Effector CD4-positive, alpha-beta T cell (primary cell): ENCODE measurements at places on chromosomes 2 and 18.
A peak's percentile ranks its signal among the peaks of the same experiment; 100 is the strongest.

DNA sequence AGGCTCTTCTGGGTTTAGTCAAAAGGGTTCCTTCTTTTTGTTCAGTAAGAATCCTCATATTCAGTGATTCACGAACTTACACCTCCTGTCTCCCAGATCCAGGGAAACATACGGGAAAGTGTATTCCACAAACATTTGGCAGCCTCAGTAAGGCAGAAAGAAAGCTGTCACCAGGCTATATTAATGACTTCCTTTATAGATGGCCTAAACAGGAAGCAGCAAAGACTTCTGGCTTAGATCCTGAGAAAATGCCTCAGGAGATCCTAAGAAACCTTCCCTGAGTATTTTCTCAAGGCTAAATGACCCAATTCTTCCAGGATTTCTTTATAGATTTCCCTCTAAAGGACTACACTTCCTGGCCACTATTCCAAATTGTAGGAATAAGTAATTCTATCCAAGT lies 1995.5 kb upstream of the CELF4 start:
- no peak for DNase-seq

GRCh38 chr18:63439334-63439733 lies 17.1 kb upstream of the VPS4B start:
- DNase-seq: peak; percentile 25

DNA sequence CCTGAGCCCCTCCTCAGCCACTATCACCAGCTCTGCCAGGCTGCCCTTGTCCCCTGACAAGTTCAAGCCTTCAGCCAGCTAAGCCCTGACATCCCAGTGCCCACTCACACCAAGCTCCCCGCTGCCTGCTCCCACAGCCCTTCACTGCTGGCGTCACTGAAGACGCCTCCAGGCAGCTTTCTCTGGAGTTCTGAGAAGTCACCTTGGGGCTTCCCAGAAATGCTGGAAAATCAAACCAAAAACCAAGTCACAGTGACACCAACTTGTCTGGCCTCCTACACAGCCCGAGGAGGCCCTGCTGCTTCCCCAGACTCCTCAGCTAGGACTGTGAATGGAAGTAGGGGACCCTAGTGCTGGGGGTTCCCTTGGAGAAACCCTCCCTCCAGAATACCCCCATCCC lies 2.2 kb upstream of the TNS1 start:
- no peak for DNase-seq

DNA sequence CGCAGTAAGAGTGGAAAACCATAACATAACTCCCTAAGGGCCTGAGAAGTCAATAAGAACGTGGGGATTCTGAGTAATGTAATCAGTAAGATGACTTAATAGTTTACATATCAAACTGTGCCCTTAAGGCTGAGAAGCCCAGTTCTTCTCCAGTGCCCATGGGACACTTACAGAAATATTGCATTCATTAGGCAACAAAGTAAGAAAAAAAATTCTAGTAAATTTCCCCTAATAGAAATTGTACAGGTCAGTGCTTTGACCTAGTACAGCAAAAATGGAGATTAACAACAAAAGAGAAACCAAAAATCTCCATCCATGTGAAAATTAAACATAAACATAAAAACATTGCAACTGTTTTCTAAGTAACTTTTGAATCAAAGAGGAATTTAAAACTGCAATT lies 139.8 kb upstream of the HS6ST1 start:
- DNase-seq: no peak

GRCh38 chr18:24786027-24786426 lies 325.6 kb downstream of the HRH4 start:
- no peak for DNase-seq

DNA sequence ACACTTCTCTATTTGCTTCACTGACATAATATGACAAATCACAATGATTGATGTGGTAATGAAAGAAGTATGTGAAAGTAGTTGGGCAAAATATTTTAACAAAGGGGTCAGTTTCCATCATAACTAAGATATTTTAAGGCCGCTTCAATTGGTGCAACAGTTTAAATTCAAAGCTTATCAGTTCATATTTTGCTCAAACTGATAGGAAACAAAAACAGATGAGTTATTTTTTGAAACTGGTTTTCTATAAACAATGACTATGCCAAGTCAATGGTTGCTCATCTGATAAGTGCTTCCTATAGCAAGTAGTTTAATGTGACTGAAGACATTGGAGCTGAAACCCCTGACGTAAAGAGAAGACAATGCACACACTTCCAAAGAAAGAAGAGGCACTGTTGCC lies 1290.7 kb downstream of the SUCLG1 start:
- DNase-seq: no peak

- no peak for DNase-seq
Measured at GRCh38 chr2:233387225-233387624, 32.9 kb downstream of the DGKD start.

- DNase-seq: no peak
Measured at GRCh38 chr2:37698931-37699481, 27.6 kb upstream of the CDC42EP3 start.

- no peak for DNase-seq
Measured at GRCh38 chr2:1224901-1225300, 188.4 kb upstream of the TPO start.

GRCh38 chr18:62857263-62857976 lies 142.1 kb downstream of the PHLPP1 start:
- DNase-seq: no peak

DNA sequence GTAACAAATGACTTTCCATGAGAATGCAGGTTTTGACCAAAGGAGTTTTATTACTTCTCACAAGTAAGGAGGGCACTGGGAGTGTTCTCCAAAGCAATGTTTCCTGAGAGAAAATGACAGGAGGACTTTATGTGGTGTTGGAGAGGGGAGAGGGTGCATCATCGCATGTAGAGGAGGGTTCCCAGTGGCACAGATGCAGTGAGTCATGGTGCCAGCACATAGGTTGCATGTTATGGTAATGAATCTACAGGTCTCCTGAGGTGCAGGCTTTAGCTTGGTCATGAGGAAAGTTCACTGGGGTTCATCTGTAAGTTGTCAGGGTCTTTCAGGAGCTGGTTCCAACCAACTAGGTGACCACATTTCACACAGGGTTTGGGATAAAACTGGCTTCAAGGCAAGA lies 30.4 kb downstream of the NAT8 start:
- no peak for DNase-seq

- no peak for DNase-seq
Measured at GRCh38 chr18:35024965-35025364, 16.2 kb upstream of the MAPRE2 start.

GRCh38 chr18:23924813-23925212 lies 89.7 kb upstream of the TTC39C start:
- DNase-seq: no peak

DNA sequence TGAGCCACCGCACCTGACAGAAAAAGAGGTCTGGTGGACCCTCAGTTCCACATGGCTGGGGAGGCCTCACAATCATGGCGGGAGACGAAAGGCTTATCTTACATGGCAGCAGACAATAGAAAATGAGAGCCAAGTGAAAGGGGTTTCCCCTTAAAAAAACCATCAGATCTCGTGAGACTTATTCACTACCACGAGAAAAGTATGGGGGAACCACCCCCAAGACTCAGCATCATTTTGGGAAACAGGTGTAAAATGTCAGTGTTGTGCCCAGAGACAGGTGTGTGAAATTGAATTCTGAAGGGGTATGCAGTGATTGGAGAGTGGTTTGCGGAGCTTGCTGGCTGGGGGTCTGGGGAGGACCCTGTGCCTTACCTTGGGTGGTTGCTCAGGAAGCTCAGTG lies 4.6 kb upstream of the D2HGDH start:
- DNase-seq: no peak

- no peak for DNase-seq
Measured at GRCh38 chr2:120433816-120434290, 87.9 kb downstream of the INHBB start.

- DNase-seq: no peak
Measured at GRCh38 chr2:79084495-79085135, 3.2 kb downstream of the REG1B start.

GRCh38 chr2:37674946-37675345 lies 3.5 kb upstream of the CDC42EP3 start:
- no peak for DNase-seq

DNA sequence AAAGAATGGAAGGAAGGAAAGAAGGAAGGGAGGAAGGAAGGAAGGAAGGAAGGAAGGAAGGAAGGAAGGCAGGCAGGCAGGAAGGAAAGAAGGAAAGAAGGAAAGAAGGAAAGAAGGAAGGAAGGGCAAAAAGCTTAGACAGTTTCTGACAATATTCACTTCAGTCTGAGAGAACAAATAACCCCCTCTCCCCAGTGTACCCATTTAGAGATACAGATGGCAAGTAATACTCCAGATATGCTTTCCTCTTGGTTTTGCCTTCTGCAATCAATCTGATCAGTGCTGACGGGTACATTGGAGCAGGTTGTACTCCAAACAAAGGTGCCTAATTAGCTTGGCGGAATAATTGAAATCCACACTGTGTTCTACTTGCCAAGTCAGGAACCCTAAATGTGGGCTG lies 534.6 kb upstream of the TMEFF2 start:
- DNase-seq: no peak

DNA sequence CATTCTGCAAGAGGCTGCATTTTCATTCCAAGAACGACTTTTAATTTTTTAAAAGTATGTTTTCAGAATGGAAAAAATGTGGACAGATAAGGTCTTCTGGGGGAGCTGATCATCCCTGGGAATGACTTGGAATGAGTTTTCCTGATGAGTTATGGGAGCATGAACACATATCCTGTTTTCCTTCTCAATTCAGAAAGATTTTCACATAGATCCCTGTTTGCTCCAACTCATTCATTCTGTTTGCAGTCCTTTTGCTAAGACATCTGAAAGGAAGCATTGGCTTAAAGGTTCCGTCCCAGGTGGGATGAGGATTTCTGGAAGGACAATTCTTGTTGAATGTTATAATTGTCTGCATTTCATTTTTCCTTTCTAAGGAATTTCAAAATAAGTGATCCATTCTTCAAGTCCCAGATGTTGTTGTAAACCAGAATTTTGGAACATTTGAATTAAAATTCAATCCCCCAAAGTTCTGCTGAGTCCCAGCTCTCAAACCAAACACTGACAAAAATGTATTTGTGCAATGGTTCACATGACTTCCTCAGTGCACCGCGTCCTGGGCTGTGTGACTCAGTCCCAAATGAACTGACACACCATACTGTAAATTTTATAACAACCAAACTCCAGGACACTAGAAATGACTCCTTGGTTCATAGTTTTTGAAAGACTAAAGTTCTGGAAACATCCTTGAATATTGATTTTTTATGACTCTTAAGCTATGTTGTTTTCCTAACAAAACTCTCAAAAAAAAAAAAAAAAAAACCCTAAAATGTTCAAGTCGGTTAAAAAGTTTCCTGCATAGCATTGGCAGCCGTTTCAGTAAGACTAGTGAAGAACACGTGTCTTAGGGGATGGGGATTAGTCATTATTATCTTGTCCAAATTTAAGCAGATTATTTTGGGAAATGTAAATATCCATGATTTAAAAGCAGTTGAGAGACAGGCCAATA lies 281.8 kb upstream of the TCF4 start:
- DNase-seq: no peak

- no peak for DNase-seq
Measured at GRCh38 chr2:138432971-138433370, 68.6 kb upstream of the SPOPL start.

DNA sequence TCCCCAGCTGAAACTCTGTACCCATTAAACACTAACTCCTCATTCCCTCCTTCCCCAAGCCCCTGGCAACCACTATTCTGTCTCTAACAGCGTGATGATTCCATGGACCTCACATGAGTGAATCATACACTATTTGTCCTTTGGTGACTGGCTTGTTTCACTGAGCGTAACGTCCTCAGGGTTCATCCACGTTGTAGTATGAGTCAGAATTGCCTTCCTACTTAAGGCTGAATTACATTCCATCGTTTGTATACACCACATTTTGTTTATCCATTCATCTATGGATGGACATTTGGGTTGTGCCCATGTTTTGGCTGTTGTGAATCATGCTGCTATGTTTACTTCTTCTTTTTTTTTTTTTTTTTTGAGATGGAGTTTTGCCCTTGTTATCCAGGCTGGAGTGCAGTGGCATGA lies 19.6 kb upstream of the CABLES1 start:
- no peak for DNase-seq

DNA sequence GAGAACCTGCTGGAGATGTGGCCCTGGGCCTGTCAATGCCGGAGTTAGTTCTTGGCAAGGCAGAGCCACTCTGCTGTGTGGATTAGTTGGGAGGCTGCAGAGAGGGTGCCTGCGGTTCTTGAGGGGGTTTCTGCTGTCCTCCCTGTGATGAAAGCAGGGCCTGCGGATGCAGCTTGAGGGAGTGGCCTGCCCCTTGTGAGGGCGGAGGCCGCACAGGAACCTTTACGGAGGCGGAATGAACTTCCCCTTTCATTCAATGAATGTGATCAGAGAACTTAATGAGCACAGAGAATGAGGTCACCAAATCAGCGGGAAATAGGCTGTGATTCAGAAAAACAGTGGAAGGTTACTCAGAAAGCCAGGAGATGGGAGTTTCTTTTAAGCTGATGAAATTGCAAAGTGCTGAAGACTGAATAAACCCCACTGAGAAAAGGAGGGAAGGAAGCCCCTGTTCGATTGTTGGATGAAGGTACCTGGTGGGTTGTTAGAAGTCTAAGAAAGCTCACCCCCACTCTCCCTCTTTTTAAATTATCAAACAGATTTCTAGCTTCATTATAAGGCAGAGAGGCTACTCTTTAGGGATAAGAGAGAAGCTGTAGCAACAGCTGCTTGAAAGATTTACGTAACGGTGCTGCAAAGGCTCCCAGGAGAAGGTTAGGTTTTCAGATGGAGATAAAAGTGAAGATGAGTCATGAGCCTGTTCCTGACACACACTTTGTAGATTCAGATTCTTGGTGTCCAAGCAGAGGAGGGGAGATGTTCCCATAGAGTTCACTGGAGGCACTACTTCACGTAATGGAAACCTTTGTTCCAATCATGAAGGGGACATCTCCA lies 47.4 kb downstream of the VWA3B start:
- no peak for DNase-seq

DNA sequence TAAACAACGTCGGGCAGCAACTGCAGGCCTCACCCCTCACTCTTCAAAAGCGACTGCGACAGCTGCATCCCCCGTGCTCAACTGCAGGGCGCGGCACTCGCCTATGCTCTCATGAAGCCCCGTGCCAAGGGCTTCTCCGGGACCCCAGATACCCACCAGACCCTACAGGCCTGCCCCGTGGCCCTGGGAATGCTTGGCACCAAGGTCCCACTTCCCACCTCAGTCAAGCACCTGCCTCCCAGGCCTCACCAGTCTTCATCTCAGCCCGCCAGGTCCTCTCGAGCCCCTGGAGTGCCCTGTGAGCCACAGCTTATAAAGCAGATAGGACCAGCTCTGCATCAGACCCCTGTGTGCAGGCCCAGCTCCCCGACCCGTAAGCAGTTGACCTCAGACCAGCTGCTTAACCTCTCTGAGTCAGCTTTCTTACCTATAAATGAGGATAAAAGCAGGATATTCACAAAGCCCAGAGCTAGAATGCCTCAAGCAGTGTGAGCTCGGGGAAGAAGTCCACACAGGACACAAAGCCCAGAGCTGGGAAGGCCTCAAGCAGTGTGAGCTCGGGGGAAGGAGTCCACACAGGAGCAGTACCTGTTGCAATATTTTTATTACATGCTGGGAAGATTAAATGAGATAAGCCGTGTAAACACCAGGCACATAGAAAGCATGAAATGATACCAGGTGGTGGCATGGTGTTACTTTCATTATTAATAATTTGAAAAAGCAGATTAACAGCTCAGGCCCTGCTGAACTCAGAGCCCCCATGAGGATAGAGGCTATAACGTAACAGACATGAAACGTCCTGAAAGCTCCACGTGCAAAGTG lies 96.9 kb downstream of the HDAC4 start:
- DNase-seq: no peak

GRCh38 chr2:100703213-100703612 lies 116.7 kb upstream of the NPAS2 start:
- DNase-seq: no peak
